ENCODE measurements at places on chromosomes 6 and 20. TPM values are rescaled to one million over a fixed set of nuclear protein-coding genes. Genes with fewer than 3 reads are reported as not detected.

DNA sequence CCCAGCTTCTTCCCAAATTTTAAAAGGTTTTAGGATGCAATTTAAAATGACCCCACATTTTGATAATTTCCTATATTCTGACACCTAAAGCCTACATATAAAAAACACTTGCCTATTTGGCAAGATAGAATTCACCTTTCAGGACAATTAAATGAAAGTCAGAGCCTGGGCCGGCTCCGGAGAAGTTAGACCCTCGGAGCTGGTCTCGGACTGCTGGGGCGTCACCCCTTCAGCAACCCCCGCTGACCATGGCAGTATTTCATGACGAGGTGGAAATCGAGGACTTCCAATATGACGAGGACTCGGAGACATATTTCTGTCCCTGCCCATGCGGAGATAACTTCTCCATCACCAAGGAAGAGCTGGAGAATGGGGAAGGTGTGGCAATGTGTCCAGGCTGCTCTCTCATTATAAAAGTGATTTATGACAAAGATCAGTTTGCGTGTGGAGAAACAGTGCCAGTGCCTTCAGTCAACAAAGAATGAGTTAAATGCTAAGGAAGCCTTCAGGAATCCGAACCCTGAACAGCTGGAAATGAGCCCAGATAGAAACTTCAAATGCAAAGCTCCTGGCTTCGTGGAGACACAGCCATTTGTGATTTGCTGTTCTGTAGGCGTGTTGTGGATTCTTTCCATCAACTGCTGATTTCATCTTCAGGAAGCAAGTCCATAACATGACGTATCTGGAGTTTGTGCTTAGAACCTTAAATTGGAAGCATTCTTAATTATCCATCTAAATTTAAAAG lies 16.0 kb downstream of the TCFL5 start:
- no peak for DNase-seq

- no peak for DNase-seq
These were observed 121.4 kb downstream of the LAMP5 start for GRCh38 chr20:9635750-9636149.

KIAA1755 gene
- total RNA-seq = not detected

GRCh38 chr6:31966997-31967925 lies 4.7 kb downstream of the DXO start:
- DNase-seq = no peak

RFX6 gene
- not detected for total RNA-seq

ABHD12 gene
- total RNA-seq = 20.2 TPM

GRCh38 chr6:167134448-167135328 lies 11.8 kb downstream of the CCR6 start:
- no peak for DNase-seq

DNA sequence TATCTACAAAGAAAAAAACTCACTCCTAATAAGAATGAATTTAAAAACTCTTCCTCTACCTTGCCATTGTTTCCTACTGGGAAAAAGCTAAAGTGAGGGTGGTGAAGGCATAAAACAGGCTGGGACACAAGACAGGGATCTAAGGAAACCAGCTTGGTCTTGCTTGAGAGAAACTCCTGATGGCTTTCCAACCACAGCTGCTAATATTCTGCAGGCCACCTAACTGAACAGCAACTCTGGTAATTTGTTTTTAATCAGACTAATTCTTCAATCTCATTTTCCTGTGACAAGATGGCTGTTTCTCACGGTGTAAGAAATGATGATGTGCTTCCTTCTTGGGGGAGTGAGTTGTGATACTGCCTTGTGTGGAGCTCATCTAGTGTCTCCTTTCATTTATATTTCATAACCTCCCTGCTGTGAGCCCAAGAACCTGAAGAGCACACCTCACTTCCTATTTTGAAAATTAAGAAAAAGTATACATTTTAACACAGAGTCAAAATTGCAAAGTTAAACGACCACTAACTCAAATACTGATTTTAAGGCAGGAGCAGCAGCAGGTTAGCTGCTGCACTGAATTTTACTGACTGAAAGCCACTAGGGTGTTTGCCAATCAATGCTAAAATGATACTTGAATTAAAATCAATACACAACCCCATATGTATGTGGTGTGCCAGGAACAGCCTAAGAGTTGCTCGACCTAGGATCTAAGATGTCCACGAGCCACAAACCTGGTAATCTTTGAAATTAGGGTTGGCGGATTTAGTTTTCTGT lies 58.0 kb downstream of the BACH2 start:
- no peak for DNase-seq

GRCh38 chr20:48897305-48898010 lies 24.1 kb upstream of the ARFGEF2 start:
- DNase-seq = no peak

DNA sequence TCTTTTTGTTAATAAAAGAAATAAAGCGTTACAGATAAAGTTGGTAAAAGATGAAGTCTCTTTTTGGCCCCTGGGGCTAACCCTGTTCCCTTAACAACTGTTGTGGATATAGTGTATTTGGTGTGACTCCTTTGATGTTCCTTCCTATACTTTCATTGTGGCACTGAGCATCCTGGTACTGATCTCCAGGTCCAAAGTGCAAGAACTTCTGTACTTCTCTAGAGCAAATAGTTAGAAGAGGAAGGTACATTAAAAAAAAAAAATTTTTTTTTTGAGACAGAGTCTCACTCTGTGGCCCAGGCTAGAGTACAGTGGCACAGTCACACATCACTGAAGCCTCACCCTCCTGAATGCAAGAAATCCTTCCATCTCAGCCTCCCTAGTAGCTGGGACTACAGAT lies 6.2 kb downstream of the POFUT1 start:
- no peak for DNase-seq

DNA sequence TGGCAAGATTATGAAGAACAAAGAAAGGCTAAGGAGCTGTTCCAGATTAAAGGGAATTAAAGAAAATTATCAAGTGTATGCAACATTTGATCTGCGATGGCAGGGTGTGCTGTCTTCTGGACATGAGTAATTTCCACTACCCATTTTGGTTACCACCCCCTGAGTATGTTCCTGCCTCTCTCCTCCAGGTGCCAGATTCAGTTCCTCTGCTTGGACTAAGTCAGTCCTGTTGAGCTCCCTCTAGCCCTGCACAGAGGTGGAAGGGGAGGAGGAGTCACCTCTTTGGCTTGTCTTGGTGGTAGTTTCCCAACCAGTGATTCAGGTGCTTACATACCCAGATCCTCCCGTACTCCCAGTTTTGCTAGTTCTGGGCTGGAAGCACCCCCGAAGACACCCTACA lies 22.2 kb upstream of the SNRPB2 start:
- DNase-seq = no peak

DNA sequence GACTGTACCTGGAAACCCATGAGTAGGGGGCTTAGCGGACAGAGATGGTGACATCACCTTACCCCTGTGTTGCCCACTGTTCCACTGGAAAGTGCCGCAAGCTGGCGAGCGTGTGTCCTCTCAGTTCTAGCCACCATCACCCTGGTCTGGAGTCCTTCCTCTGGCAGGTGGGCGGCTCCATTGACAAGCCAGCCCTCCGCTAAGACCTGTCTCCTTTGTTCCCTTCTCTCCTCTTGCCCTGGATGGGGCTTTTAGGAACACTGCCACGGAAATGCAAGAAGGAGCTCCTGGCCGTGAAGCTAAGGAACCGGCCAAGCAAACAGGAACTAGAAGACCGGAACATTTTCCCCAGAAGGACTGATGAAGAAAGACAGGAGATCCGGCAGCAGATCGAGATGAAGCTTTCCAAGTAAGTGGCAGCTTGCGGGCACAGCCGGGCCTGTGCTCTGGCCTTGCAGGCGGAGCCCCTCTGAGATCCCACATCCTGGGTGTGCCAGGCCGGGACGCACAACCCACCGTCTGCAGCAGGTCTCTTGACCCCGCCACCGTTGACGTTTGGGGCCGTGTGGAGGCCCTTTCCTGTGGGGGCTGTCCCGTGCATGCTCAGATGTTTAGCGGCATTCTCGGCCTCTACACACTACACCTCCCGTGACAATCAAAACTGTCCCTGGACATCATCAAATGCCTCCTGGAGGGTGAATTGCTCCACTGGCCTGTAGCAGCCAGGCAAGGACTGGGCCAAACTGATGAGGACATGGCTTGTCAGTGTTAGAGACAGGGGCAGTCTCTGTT lies 127.5 kb downstream of the SYCP2 start:
- DNase-seq = no peak

DNA sequence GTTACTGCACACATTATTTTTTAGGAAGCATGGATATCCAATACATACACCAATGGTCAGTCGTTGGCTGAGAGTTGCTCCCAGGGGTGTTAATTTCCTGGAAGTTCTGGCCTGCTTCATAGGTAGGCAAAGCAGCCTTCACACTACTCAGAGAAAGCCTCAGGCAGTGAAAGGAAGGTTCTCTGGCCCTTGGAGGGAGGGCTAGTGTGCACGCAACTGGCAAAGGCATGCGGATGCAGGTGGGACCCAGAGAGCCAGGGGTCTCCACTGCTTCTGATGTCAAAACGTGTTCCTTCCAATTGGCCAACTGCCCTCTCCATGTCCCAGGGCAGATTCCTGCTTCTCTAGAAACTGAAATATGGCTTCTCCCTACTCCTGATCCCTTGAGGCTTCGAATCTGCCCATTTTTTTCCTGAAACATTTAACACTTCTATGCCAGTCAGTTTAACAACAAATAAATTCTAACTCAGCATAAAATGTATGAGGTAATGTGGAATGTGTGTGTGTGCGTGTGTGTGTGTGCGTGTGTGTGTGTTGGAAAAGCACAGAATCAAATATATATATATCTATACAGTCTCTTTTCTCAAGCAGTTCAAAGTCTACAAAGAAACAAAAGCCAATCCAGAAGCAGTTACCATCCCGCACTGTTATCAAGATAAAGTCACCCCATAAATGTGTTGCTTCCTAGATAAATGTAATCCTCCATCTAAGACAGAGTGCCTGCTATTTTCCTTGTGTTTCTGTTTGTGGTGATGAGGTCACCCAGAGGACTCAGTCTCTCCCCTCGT lies 94.0 kb upstream of the HIVEP1 start:
- no peak for DNase-seq

GRCh38 chr20:24096864-24097450 lies 108.4 kb upstream of the GGTLC1 start:
- DNase-seq = no peak

GRCh38 chr6:82251942-82252341 lies 4.4 kb upstream of the IBTK start:
- DNase-seq = no peak

DNA sequence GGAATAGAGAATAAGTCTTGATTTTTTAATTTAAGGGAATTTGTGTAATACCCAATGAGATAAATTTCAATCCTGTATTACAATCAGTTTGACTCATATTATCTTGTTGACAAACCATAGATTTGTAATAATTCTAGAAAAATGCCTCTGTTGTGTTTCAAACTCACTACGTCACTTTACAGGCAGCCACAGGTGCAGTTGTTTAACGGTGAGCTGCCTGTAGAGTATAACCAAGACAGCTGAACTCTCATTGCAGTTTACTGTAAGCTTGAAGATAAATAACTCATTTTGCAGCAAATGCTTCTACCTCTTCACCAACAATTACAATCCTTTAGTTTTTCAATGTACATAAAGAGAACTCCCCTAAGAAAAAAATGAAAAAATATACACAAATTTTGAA lies 114.3 kb downstream of the PRKN start:
- no peak for DNase-seq

ADGB gene
- not detected for total RNA-seq

GRCh38 chr6:25016014-25016720 lies 80.4 kb upstream of the RIPOR2 start:
- no peak for DNase-seq

GRCh38 chr6:37041521-37041920 lies 36.1 kb downstream of the FGD2 start:
- DNase-seq = no peak

DNA sequence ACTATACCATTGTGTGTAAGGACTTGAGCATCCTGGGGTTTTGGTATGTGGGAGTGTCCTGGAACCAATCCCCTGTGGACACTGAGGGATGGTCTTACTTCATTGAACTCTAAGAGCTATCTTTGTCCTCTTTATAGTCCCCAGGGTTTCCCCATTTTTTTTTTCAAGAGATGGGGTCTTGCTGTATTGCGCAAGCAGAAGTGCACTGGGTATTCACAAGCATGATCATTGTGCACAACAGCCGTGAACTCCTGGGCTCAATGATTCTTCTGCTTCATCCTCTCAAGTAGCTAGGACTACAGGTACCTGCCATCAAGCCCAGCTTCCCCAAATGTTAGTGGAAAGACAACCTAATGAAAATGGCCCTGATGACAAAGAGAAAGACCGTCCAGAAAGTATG lies 2.2 kb upstream of the ASCC3 start:
- no peak for DNase-seq

GRCh38 chr6:88662163-88662580 lies 301.2 kb downstream of the RNGTT start:
- no peak for DNase-seq

- DNase-seq = no peak
These were observed 10.1 kb downstream of the EZR start for GRCh38 chr6:158808941-158809678.

- DNase-seq = no peak
These were observed 36.1 kb downstream of the ELOVL2 start for GRCh38 chr6:11007715-11008608.

GRCh38 chr6:163720460-163721235 lies 306.1 kb downstream of the QKI start:
- DNase-seq = no peak

BAG2 gene
- 7.1 TPM for total RNA-seq

DNA sequence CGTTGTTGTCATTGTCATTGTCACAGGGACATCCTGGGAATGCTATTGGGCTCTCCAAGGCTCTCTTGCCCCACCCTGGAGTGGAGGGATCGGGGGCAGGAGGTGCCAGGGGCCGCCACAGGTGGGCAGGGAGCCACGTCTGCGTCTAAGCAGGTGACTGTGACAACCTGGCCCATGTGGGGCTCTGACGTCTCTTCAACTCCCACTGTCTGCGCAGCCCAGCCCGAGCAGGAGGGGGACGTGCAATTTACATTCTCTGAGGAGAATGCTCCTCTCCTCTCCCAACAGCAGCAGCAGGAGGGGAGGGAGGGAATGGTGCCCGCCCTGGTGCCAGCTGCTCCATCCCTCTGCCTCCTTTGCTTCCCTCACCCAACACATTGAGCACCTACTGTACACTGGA lies 50.1 kb downstream of the GRM4 start:
- no peak for DNase-seq

- DNase-seq = no peak
These were observed 2.1 kb downstream of the GOPC start for GRCh38 chr6:117600008-117600743.

Measured in activated naive CD4-positive, alpha-beta T cell treated with anti-CD3 and anti-CD28 coated beads, Interleukin-2, amount 50 U/mL, for 72 hours (primary cell).